CD8-positive, alpha-beta T cell (primary cell): ENCODE measurements at places on chromosomes 12 and 14. TPM values are rescaled to one million over a fixed set of nuclear protein-coding genes. Genes with fewer than 3 reads are reported as not detected.
A peak's percentile ranks its signal among the peaks of the same experiment; 100 is the strongest.

Gene EMP1
- total RNA-seq, result 5.0 TPM

Gene KLRG1
- total RNA-seq, result 13.8 TPM

Gene RNFT2
- total RNA-seq, result 3.8 TPM

Gene UNC79
- not detected for total RNA-seq

Gene SSPN
- not detected for total RNA-seq

Gene GALNT6
- total RNA-seq, result 10.8 TPM

Gene GLT8D2
- 0.17 TPM for total RNA-seq

Gene DHH
- total RNA-seq, result 0.78 TPM

Gene AICDA
- total RNA-seq, result not detected

Gene LTBR
- total RNA-seq, result not detected

Gene INSM2
- total RNA-seq, result not detected

Gene TM7SF3
- total RNA-seq, result 7.2 TPM

- no peak for DNase-seq
Observed at GRCh38 chr14:26730929-26731618, 133.2 kb upstream of the NOVA1 start.

GRCh38 chr14:53696217-53696965, 260.2 kb downstream of the BMP4 start:
- no peak for DNase-seq

DNA sequence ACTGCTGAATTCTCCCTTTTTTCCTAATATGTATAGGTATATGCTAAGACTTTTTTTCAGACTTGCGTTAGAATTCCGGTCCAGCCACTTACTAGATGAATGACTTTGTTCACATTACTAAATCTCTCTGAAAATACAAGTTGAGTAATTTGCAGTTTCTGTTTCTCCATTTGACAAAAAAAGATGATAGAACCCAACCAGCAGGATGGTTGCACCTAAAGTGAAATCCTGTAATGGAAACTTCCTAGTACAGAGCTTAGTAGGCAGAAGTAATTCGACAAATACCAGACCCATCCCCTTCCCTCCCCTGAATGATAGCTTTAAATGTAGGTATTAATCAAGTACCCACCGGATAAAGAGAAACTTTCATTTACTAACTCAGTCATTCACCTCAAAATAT, 113.6 kb upstream of the RAP1B start:
- DNase-seq, result no peak

GRCh38 chr12:57435293-57435692, 709 bp downstream of the INHBC start:
- no peak for DNase-seq

GRCh38 chr12:29517264-29517663, 19.8 kb upstream of the OVCH1 start:
- DNase-seq, result no peak

DNA sequence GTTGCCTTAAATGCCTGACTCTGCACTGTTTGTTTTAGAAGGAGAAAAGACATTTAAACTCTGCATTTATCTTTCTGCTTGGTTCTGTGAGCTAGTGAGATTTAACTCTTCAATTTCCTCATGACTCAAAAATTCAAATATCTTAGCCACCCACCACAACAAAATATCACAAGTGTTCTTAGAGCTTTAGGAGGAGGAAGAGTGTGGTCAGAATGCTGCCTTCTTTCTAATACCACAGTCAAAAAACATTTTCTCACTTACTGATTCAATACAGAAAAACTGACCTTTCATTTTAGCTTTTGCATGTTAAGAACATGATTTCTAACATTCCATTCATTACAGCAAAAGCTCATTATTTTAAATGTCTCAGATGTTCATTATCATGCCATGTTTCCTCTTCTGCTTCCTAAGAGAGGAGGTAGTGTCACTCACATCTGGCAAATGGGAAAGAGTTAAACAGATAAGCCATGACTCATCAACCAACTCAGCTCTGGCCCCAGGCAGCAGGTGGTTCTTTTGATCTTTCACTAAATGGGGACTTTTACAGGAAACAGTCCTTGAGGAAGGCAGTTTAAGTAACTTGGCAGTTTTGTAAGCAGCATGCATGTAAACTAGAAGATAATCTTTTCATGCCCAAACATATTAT, 56.4 kb upstream of the RNU6-8 start:
- no peak for DNase-seq

DNA sequence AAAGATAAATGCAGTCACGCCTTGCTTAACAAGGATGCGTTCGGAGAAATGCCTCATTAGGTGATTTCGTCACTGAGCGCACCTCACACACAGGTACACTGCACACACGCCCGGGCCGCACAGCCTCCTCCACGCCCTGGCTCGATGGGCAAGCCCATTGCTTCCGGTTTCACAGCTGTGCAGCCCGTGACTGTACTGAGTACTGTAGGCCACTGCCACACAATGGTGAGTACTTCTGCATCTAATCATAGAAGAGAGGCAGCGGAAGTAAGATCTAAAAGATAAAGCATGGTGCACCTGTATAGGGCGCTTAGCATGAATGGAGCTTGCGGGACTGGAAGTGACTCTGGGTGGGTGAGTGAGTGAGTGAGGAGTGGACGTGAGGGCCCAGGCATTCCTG, 4.3 kb downstream of the RIMBP2 start:
- no peak for DNase-seq

DNA sequence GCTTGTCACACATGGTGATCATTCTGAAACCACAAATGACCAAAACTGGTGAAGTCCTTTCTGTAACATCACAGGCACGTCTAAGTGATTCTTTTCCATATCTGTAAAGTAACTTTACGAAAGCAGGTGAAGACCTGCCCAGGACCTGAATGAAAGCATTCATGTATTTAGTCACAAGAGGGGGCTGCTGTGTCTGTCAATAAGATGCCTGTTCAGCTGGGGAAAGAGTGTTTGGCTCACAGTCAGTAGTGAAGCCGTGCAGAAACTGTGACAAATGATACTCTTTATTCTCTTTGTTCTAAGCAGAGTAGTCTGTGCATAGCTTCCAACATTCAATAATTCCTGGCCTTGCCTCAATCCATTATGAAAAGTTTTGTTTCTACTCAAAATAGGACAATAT, 373.5 kb upstream of the OR4E1 start:
- peak; percentile 24 for DNase-seq

DNA sequence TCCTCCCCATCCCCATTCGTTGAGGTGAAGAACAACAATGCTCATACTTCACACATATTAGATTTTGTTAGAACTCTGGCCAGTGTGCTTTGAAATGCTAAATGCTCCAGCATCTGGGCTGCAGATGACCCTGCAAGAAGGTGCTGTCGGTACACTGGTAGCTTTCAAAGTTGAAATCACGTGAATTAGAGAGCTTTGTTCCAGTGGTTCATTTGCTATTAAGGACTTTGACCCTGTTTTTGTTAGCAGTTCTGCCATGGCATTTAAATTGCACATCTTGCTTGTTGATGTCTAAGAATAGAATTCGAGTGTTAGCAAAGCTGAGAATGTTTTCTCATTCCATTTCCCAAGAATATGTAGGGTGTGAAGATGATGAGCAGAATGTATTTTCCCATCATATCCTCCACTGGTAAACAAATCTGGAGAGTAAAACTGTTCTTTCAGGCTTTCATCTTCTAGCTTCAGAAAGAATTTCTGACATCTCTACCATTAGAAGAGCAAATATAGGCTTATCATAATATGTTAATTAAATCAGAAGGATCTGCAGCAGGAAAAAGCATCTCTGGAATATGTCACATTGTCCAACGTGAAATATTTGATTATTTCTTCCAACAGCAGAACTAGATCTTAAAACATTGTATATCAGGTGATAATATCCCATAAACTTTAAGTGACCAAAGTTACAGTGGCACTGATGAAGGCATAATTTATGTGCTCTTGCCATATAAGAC, 98.8 kb upstream of the PDE3A start:
- DNase-seq, result no peak

GRCh38 chr12:25816637-25817036, 141.8 kb upstream of the RASSF8 start:
- DNase-seq, result no peak

- DNase-seq, result no peak
Observed at GRCh38 chr12:27818401-27818918, 38.4 kb upstream of the MANSC4 start.

DNA sequence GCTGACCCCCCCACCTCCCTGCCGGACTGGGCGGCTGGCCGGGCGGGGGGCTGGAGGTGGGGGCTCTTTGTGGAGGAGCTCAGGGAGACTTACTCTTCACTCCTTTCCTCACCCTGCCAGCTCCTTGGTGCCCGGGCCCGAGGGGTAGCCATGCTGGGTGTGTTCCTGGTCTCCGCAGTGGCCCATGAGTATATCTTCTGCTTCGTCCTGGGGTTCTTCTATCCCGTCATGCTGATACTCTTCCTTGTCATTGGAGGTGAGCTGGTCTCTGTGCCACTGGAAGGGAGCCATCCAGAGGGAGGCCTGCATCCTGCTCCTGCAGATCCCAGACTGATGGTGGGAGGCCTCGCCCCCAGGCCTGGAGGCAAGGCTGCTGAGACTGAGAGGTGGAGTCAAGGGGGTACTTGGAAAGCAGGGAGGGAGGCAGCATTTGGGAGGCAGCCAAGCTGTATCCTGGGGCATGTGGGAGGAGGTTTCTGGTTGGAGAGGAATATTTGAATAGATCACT, 19.7 kb downstream of the SOAT2 start:
- no peak for DNase-seq

DNA sequence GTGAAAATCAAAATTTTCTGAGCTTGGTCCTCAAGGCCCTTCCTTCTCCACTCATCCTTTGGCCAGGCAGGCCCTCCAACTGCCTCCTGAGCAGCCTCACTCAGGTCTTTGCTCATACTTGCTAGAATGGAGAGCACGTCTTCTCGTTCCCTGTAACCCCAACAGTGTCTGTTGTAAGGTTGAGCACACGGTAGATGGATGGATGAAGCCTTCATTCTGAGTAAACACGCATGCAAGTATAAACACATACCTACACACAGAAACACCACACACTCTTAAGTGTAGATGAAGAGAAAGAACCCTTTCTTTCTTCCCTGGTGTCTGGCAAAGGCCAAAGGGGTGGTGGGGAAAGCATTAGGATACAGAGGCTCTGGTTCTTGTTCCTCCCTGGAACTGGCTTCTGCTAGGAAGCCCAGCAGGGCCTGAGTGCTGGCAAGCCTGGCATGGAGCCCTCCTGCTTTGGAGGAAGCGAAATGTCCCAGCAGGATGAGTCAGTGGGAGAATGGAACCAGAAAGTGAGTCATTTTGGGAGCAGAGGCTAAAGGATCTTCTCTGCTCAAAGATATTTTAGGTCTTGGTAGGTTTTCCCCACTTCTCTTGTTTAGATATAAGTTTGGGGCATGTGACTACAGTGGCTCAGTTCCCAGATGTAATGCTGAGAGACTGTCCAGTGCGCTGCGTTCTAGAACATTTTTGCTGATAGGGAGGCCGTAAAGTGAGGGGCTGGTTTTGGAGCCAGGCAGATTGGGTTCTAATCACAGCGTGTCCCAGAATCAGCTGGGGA, 127.4 kb downstream of the CACNA1C start:
- no peak for DNase-seq

DNA sequence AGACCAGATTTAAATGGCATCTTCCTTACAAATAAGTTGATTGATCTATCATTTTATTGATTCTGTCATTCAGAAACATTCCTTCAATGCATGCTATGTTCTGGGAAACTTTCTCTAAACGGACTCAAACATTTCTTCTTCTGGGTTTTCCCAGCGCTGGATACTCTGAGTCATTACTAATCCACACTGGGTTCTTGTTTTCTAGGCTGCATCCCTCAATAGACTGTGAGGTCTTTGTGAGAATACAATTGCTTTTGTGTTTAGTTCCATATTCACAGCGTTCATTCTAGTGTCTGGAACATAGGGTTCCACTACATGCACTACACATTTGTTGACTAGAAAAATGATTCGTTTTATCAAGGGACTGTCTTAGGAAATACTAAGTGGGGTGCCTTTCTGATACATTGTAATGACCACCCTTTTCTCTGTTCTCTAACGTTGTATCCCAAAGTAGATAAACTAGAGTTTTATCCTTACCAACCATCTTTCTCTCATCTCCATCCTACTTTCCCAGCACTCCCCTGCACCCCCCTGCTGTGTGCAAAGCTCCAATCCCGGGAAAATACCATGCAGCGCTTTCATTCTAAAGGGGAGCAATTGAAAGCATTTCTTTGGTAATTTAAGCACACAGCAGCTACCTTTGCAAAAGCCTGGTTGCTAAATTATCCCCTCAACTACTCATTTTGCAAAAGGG, 878.7 kb downstream of the DIO2 start:
- DNase-seq, result no peak

DNA sequence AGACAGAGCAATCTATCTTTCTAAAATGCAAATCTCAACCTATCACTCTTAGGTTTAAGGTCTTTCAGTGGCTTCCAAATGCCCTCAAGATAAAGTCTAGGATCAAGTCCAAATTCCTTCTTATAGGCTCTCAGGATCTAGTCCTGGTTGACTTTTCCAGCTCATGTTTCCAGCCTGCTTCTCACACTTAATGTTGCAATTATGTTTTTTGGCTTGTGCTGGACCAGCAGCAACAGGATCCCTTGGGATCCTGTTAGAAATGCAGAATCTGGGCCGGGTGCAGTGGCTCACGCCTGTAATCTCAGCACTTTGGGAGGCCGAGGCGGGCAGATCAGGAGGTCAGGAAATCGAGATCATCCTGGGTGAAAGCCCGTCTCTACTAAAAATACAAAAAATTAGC, 10.6 kb downstream of the GPR33 start:
- no peak for DNase-seq

GRCh38 chr12:122889761-122890520, 6.0 kb downstream of the VPS37B start:
- DNase-seq, result no peak

DNA sequence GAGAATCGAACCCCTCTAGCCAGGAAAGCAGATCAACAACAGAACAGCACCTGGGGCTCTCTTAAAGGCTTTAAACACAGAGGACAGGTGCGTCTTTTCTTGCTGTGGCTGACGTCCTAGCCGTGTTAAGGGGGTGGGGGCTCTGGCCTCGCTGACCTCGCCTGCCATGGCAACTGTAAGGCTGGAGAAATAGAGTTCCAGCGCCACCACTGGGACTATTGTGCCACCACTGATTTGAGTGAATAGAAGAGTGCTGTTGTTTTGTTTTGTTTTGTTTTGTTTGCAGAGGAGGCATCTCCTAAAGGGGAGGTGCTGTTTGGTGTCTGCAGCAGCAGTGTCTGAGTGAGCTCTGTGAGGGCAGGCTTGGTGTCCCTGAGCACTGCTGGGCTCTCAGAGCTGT, 34.2 kb upstream of the PRMT8 start:
- DNase-seq, result no peak

DNA sequence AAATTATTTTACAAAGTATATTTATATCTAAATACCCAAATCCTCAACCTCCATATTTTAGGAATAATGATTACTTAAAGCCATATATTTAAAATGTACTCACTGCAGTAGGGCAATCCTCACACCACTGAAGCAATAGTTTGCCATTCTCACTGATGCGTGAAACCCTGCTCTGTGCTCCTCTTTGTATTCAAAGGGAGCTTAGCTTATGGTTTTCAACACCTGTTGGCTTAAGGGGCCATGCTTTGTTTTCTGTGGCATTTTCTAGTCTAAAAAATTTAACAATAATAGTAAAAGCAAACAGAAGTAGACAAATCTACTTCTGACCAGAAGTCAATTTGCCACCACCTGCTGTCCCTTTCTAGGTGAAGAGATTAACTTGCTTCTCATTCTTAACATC, 294.6 kb downstream of the FLRT2 start:
- no peak for DNase-seq
